ENCODE measurements at places on chromosomes 3 and 15.

GRCh38 chr3:138812806-138813205, 21.9 kb downstream of the PIK3CB start:
- DNase-seq = no peak

- no peak for DNase-seq
Observed at GRCh38 chr3:188244395-188244861, 90.5 kb downstream of the LPP start.

GRCh38 chr3:196990601-196991007, 22.0 kb upstream of the PIGZ start:
- DNase-seq = peak; percentile 27

DNA sequence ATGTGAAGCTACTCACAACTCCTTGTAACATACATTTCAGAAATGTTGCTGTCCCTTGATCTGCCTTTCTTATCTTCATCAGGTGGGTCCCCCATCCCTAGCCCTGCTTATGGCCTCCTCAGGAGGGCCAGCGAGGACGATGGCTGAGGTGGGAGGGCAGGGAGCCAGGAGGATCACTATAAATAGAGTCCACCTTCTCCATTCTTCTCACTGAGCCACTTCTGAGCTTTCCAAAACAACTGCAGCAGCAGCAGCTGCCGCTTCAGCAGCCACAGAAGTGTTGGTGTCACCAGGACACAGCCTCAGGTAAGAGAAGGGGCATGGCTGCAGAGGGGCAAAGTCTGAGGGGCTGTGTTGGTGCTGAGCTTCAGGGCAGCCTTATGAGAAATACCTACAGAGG, 53.5 kb downstream of the ANAPC13 start:
- no peak for DNase-seq

DNA sequence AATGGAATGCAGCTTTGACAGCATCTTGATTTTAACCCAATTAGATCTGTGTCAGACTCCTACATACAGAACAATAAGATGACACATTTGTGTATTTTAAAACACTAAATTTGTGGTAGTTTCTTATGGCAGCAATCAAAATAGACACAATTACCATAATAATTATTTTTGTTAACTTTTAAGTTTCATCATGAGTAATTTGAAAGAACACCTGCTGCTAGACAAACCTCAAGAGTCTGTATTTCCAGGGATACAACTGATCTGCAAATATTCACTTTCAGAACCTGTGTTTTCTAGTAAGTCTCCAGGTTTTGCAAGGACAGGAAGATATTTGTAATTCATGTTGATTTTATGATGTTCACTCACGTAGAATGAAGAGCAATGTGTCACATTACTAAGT, 736.8 kb downstream of the DIPK2A start:
- no peak for DNase-seq

Measured in right lobe of liver (tissue), 6 donors.